ENCODE measurements at places on chromosomes 2 and 18.
A peak's percentile ranks its signal among the peaks of the same experiment; 100 is the strongest.

DNA sequence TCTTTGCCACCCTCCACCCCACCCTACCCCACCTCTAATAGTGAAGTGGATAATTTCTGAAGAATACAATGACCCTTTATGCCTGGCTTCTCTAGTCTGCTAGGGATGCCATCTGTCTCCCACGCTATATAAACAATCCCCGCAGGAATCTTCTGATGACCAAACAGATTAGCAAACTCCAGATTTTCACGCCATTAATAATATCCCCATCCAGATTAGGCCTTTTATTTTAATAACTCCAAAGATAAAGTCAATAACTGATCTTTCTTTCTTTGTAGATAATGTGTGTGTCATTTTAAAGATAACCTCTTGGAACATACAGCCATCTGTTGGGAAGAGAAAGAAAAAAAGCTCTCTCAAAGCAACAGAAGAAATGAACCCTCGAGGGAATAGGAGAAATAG, 47.9 kb upstream of the CCDC150 start:
- peaks cover 5% of the 10 kb centered on the region for H3K4me1 ChIP-seq
- DNase-seq: no peak
- no peak overlapping the region for H3K4me3 ChIP-seq
- no peaks in the 10 kb centered on the region for H3K36me3 ChIP-seq

- H3K27ac ChIP-seq: peak within 1 kb of the TSS; percentile 71
- peak within 1 kb of the TSS; percentile 86 for H3K4me3 ChIP-seq
- H3K4me1 ChIP-seq: peaks cover 28% of the 10 kb centered on the region
- peak; percentile 80 for DNase-seq
- H3K27me3 ChIP-seq: no peaks in the 10 kb centered on the region
Observed at GRCh38 chr2:85753525-85754312, at the start of gene ATOH8. Gene ATOH8, plus strand, starts transcription at chr2:85753991. Its CDS starts 199 bp downstream, at chr2:85754190.

DNA sequence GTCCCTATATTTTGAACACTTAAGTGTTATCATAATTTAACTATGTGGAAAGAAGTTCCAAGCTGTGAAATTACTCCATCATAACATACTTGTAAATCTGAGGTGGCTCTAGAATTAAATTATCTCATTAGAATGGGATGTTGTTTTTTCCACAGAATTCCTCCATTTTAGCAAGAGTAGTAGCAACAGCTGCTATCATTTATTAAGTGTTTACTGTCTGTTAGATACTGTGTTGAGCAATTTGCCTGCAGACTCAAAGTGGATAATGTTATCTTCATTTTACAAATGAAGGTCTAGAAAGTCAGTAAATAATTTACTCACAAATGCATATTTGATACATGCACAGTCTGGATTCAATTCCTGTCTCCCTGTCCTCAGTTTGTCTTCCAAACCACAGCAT, 504.8 kb upstream of the NRP2 start:
- no peak overlapping the region for H3K27ac ChIP-seq
- H3K4me3 ChIP-seq: no peak overlapping the region
- no peaks in the 10 kb centered on the region for H3K4me1 ChIP-seq
- no peaks in the 10 kb centered on the region for H3K27me3 ChIP-seq
- no peaks in the 10 kb centered on the region for H3K36me3 ChIP-seq

- no peak for DNase-seq
- H3K36me3 ChIP-seq: no peaks in the 10 kb centered on the region
- no peak overlapping the region for H3K27ac ChIP-seq
- peaks cover 16% of the 10 kb centered on the region for H3K4me1 ChIP-seq
- no peaks in the 10 kb centered on the region for H3K27me3 ChIP-seq
Observed at GRCh38 chr2:1656961-1657841, 87.1 kb downstream of the PXDN start.

DNA sequence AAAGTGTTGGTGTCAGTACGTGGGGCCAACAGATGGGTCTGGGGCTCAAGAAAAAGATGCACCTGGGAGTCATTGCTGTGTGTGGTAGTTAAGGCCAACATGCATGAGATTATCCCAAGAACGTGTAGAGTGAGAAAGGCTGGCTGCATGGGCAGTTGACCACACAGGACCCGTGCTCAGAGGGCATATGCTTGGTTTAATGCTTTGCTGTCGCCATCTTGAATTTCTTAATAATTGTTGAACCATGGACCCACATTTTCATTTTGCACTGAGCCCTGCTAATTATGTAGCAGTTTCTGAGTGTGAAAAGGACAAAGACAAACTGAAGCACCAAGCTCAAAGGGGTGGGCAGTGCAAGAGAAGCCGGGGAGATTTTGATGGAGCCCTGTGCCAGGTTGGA, 148.1 kb downstream of the CYP26B1 start:
- H3K27ac ChIP-seq: no peak overlapping the region
- no peaks in the 10 kb centered on the region for H3K27me3 ChIP-seq

DNA sequence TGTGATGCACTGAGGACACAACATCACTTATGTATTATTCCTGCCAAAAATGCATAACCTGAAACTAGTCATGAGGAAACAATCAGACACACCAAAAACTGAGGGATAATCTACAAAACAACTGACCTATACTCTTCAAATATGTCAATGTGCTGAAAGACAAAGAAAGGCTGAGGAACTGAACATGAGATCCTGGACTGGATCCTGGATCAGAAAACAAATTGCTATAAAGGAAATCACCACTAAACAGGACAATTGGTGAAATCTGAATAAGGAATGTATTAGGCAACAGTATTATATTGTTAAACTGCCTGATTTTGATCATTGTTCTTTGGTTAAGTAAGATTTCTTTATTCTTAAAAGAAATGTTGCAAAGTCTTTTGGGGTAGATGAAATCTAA, 28.8 kb downstream of the CUL3 start:
- H3K27ac ChIP-seq: no peak overlapping the region
- H3K4me1 ChIP-seq: peaks cover 1% of the 10 kb centered on the region

DNA sequence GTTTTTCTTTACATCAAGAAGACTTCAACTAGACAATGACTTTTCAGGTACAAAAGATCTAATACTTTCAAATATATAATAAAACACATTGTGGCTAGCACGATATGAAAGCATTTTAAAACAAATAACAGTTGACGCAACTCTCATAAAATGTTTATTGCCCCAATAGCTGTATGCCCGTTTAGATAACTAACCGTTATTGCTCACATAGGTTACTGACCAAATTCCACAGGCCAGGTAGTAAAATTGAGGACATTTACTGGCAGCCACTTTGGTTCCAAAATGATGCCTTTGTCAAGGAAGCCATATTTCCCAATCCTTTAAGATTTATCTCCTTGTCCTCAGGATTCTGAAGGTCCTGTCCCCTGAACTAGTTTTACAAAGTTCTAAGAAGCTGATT, 2.9 kb upstream of the REG1B start:
- no peaks in the 10 kb centered on the region for H3K27me3 ChIP-seq
- no peak overlapping the region for H3K27ac ChIP-seq
- H3K4me3 ChIP-seq: no peak overlapping the region
- DNase-seq: no peak
- no peaks in the 10 kb centered on the region for H3K4me1 ChIP-seq

DNA sequence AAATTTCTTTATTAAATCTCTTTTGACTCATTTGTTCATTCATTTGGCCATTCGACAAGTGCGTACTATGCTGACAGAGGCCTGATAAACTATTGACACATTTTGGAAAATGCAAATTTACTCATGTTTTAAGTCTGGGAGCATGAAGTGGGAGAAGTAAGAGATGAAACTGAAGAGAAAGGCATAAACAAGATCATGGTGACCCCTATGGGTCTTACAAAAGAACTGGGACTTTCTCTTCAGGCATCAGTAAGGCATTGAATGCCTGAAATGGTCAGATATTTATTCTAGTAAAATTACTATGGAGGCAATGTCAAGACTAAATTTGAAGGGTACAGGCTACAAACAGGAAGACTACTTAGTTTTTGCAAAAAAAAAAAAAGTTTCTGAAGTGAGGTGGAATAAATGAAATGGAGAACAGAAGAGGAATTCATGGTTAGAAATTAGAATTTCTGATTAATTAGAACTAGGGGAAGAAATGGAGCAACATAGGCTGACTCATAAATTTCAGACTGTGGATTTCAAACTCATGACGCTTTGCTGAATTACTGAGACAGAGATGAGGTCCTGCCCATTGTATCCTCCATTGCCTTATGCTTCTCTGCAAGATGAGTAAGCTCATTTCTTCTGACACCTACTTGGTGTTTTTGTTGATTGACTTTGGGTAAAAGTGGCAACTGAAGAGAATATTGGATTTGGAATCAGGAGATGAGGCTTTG, 32.7 kb downstream of the VSNL1 start:
- H3K36me3 ChIP-seq: no peaks in the 10 kb centered on the region
- no peaks in the 10 kb centered on the region for H3K27me3 ChIP-seq

DNA sequence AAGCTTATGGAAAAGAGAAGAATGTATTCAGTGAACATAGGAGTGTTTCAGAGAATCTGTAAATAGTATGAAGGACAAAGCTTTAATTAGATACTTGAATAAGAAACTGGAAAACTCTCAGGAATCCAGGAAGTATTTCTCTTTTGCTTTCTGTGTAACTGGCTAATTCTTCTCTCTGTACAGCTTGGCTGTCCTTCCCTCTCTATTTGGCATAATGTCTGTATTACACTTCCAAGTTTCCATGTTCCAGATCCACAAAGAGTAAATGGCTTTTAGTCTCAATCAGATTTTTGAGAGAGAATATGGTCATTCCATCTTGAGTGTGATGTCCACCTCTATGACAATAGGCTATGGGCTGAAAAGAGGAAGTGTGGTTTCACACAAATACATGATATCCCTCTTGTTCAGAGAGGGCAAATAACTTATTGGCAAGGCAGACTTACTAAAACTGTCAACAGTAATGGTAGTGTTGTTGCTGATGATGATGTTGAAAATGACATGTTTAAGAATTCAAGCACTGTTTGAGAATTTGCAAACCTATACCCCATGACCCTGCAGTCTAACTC, 129.2 kb upstream of the ERBB4 start:
- H3K27me3 ChIP-seq: no peaks in the 10 kb centered on the region
- H3K4me1 ChIP-seq: no peaks in the 10 kb centered on the region
- H3K36me3 ChIP-seq: no peaks in the 10 kb centered on the region
- no peak overlapping the region for H3K4me3 ChIP-seq
- H3K27ac ChIP-seq: no peak overlapping the region

- no peak overlapping the region for H3K4me3 ChIP-seq
- H3K36me3 ChIP-seq: no peaks in the 10 kb centered on the region
- no peak overlapping the region for H3K27ac ChIP-seq
- no peaks in the 10 kb centered on the region for H3K4me1 ChIP-seq
- DNase-seq: no peak
- H3K27me3 ChIP-seq: no peaks in the 10 kb centered on the region
Observed at GRCh38 chr2:19569300-19569791, 210.9 kb upstream of the OSR1 start.

DNA sequence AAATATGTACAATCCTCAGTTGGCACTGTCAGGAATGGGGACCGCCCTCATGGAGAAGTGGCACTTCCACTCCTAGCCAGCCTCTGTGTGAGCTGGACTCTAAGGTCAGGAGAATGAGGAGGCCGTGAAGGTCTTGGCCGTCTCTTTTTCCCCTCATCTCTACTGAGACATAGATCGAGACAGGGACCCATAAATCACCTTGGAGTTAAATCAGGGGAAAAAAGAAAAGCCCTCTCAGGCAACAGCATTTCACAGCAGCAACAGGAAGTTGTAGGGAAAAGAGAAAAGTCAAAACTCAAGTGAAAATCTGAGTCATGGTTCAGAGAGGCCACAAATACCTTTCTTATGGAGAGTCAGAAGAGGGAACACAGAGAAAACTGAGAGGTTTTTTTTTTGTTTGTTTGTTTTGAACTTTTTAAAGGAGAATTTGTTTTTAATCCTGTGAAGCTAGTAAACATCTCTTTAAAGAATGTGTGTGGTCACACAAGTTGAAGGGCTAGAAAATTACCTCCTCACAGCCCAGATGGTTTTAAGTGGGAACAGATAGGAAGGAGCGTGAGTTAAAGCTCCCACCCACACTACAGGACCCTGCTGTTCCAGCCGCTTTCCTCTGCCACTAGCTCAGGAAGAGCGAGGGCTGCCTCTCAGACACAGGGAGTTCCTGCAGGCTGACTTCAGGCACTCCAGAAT, 30.6 kb upstream of the CYP1B1 start:
- peaks cover 9% of the 10 kb centered on the region for H3K4me1 ChIP-seq
- no peak overlapping the region for H3K4me3 ChIP-seq
- H3K36me3 ChIP-seq: no peaks in the 10 kb centered on the region
- no peak for DNase-seq
- no peaks in the 10 kb centered on the region for H3K27me3 ChIP-seq

- H3K27me3 ChIP-seq: no peaks in the 10 kb centered on the region
- no peak for DNase-seq
- H3K4me1 ChIP-seq: no peaks in the 10 kb centered on the region
- H3K36me3 ChIP-seq: no peaks in the 10 kb centered on the region
- H3K4me3 ChIP-seq: no peak overlapping the region
- no peak overlapping the region for H3K27ac ChIP-seq
Observed at GRCh38 chr18:75297731-75298130, 87.1 kb downstream of the TSHZ1 start.

DNA sequence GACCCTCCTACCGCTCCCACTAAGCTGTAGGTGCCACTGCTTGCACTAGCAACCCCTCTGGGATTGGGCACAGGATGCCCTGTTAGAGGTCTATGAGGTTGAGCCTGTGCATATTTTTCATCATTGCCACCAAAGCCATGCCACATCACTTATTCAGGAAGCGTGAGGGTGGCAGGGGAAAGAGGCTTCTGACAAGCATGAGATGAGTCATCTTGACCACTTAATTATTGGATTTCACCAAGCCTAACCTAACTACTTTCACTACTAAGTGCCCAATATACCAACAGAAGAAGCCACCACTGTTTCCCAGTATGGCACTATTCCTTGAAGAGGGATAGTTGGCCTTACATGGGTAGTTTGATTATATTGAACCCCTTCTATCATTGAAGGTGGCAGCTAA, 181.3 kb upstream of the EPHA4 start:
- no peaks in the 10 kb centered on the region for H3K4me1 ChIP-seq
- no peaks in the 10 kb centered on the region for H3K27me3 ChIP-seq
- DNase-seq: no peak
- no peak overlapping the region for H3K4me3 ChIP-seq
- H3K27ac ChIP-seq: no peak overlapping the region

- peaks cover 20% of the 10 kb centered on the region for H3K4me1 ChIP-seq
- H3K36me3 ChIP-seq: no peaks in the 10 kb centered on the region
- no peak overlapping the region for H3K4me3 ChIP-seq
- DNase-seq: no peak
- no peak overlapping the region for H3K27ac ChIP-seq
- no peaks in the 10 kb centered on the region for H3K27me3 ChIP-seq
Observed at GRCh38 chr18:11004294-11004693, 145.1 kb downstream of the PIEZO2 start.

GRCh38 chr2:62595474-62595873, 89.5 kb upstream of the TMEM17 start:
- H3K27ac ChIP-seq: no peak overlapping the region
- no peak overlapping the region for H3K4me3 ChIP-seq
- DNase-seq: no peak
- H3K36me3 ChIP-seq: no peaks in the 10 kb centered on the region
- peaks cover 1% of the 10 kb centered on the region for H3K4me1 ChIP-seq

Data from ovary (tissue), 10 donors.